ENCODE measurements at places on chromosomes 1 and 21.

GRCh38 chr1:244368279-244368678 lies 83.4 kb downstream of the ADSS2 start:
- no peak for DNase-seq

DNA sequence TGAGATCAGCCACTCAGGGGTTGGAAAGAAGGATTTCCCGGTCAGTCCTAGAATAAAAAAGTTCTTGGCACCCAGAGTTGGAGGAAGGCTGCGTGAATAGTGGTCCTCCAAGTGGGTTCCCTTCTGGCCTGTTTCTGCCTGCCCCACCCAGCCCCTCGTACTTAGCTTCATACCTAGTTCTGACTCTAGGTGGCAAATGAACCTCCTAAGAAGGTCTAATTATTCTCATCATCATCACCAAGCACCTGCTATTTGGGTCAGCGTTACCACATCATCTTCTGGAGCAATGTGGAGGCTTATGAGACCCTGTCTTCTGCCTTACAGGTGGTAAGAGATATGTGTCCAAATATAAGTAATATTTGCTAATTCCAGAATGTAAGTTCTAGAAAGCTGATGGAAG lies 35.9 kb upstream of the NFASC start:
- no peak for DNase-seq

- DNase-seq: no peak
These were observed 95.6 kb downstream of the CD58 start for GRCh38 chr1:116474921-116475849.

DNA sequence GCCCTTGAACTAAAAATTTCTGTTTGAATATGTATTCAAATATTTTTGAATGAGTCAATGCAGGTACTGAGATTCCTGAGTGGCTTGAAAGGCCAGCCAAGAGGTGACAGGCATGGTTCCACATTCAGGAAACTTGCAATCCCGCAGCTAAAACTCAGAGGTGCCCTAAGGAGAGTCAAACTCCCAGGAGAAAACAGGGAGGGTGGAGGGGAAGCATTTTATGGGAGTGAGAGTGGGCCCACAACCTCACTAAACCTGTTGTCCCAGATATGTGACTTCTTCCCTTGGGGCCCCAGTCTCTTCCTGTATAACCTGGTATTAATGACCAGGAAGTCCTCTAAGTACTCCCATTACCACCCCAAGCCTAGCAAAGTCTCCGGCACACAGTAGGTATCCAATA lies 189.6 kb downstream of the PLPP3 start:
- DNase-seq: no peak

DNA sequence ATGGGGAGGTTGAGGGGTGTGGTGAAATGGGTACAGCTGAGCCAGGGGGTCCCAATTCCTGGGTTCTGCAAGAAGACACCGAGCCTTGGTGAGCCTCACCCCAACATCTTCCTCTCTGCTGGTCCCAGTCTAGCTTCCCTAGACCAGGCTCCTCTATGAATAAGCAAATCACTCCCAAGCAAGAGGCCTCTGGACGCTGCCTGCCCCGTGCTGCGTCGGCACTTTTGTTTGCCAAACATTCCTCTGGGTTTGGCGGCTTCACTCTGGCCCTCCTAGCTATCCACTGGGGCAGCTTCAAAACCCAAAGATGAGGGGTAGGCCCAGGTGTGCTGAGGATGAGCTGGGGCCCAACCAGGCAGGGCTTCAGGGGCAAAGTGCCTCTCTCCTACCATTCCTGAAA lies 137.1 kb upstream of the CD34 start:
- DNase-seq: no peak

- DNase-seq: no peak
These were observed 3.0 kb upstream of the MAN1A2 start for GRCh38 chr1:117364240-117364639.

GRCh38 chr1:1973716-1974642 lies 29.6 kb downstream of the CFAP74 start:
- no peak for DNase-seq

- DNase-seq: peak; percentile 54
These were observed 11.6 kb downstream of the LMNA start for GRCh38 chr1:156126043-156126629.

GRCh38 chr1:78040484-78041089 lies 5.2 kb upstream of the GIPC2 start:
- no peak for DNase-seq
